ENCODE measurements at places on chromosomes 13 and 19.

- no peak for DNase-seq
Measured at GRCh38 chr19:3982701-3983541, 2.3 kb downstream of the EEF2 start.

GRCh38 chr13:99303863-99304521, 3.2 kb downstream of the GPR183 start:
- no peak for DNase-seq

DNA sequence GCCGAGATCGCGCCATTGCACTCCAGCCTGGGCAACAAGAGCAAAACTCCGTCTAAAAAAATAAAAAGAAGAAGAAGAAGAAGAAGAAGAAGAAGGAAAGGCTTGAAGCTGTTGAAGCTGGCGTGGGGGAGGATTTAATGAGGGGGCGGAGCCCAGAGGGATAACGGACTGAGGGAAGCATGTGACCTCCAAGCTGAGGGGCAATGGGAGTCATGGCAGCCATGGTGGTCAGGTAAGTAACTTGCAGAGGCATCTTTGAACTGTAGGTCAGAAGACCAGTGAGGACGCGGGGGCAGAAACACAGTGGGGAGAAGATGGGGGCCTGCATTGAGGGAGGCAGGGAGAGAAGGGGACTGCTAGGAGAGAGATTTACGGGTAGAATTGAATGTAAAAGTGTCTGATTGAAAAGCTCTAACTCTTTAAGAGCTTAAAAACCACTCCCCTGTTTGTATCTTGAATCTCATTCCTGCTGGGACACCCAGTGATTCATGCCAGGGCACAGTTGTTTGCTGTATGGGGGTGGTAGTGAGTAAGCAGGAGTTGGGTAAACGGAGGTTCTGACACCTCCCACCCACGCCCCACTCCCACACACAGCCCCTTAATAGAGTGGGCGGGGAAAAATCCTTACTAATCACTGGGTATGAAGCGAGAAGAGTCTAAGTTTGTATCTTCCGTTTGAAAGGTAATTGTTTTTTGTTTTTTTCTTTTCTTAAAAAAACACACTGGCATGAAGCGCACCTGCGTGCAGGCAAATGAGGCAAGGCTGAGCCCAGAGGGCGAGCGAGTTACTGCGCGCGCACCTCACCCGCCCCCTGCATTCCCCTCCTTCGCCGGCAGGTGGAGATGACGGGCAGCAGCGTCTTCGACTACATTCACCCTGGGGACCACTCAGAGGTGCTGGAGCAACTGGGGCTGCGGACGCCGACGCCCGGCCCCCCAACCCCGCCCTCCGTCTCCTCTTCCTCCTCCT, 13.0 kb downstream of the TMEM160 start:
- peak; percentile 96 for DNase-seq

DNA sequence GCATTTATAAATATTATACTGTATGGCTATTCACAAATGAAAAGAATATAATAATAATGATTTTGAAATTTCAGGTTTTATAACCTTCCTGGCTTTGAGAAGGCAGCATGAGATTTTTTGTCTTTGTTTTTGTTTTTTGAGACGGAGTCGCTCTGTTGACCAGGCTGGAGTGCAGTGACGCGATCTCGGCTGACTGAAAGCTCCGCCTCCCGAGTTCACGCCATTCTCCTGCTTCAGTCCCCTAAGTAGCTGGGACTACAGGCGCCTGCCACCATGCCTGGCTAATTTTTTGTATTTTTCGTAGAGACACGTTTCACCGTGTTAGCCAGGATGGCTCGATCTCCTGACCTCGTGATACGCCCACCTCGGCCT, 64.1 kb downstream of the ZNF429 start:
- DNase-seq, result peak; percentile 45

DNA sequence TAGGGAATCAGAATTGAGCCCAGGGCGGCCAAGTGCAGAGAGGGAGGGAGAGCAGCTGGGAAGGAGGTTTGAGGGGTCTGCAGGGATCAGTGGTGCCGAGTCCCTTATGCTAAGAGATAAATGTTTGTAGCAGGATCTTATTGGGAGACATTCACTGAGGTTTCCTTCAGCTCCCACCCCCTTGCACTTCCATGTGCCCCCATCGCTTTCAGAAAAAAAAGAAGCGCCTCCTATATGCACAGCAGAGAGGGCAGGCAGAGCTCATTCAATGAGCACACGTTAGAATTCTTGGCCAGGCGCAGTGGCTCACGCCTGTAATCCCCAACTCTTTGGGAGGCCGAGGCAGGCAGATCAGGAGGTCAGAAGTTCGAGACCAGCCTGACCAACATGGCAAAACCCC, 28.0 kb downstream of the CYP4F2 start:
- no peak for DNase-seq

GRCh38 chr19:1087813-1088415, 7.3 kb downstream of the POLR2E start:
- no peak for DNase-seq

GRCh38 chr13:95050800-95051615, 250.2 kb downstream of the ABCC4 start:
- no peak for DNase-seq

DNA sequence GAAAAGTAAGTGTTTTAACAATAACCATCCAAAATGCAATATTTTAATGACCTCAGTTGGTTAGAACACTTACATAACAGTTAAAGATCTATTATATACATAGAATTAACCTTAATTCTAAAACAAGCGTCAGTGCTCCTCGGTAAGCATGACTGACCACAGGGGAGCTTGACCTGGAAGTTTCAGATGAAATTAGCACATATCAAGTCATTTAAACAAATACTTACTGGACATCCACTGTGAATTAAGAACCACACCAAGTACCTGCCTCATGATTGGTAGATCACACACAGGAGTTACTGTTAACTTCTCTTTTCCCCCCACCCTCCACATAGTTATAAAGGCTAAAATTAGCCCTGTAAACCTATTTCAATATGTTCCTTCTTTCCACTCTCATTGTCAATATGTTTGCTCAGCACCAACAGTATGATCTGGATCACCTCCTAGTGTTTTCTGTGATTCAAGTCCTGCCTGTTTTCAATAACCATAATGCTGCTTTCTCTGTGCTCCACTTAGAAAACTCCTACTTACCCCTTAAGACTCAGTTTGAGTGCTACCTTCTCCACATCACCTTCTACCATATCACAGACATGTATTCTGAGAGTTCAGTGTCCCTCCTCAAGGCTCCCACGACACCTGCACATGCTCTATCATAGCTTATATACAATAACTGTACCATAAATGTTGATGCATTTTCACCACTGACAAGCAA, 209.0 kb downstream of the VWA8 start:
- no peak for DNase-seq

GRCh38 chr13:98807774-98808173, 55.3 kb upstream of the SLC15A1 start:
- no peak for DNase-seq

GRCh38 chr19:35773020-35773806, 2.2 kb upstream of the ARHGAP33 start:
- no peak for DNase-seq

DNA sequence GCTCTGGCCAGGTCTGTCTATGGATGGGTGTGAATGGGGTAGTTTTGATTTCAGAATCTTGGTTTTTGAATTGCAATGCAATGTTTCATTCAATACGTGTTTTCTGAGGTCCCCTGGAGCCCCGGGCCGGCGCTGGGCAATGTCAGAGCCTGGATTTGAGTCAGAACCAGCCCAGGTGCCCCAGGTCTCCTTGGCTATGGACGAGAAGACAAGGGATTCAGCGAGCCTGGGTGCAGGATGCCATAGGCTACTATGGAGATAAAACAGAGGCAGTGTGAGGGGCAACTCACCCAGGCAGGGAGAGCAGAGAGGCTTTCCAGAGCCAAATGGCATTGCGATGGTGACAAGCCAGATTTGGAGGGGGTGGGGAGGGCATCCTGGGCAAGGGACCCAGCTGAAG, 1.2 kb upstream of the RPL13A start:
- no peak for DNase-seq

DNA sequence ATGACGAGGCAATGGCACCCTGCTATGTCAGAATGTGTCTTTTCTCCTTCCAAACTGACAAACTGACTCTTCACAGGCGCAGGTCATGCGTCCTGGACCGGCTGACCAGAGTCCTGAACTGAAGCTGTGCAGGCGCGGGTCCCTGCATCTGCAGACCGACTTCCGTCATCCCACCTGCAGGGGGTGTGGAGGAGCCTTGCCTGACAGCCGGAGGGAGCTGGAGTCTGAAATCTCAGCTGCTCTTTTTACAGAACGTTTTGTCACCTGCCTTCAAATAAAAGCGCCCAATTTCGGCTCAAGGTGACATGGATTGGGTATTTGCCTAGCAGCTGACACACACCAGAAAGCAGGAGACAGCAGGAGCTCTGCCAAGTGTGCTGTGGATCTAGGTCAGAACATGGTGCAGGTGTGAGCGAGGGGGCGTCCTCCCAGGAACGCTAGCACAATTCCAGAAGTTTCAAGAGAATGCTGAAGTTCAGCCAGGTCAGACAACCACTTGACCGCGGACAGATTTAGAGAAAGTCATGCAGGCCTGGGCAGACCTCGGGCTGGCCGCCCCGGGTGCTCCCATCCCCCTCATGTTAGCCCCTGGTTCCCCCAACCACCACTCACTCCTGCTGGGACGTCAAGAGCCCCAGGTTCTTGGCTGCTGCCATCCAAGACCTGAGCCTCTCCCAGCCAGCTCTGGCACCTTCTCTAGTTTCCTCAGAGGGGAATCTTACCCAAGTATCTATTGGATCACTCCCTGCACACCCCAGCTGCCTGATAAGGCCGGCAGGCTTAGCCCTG, 32.8 kb downstream of the ELL start:
- no peak for DNase-seq

DNA sequence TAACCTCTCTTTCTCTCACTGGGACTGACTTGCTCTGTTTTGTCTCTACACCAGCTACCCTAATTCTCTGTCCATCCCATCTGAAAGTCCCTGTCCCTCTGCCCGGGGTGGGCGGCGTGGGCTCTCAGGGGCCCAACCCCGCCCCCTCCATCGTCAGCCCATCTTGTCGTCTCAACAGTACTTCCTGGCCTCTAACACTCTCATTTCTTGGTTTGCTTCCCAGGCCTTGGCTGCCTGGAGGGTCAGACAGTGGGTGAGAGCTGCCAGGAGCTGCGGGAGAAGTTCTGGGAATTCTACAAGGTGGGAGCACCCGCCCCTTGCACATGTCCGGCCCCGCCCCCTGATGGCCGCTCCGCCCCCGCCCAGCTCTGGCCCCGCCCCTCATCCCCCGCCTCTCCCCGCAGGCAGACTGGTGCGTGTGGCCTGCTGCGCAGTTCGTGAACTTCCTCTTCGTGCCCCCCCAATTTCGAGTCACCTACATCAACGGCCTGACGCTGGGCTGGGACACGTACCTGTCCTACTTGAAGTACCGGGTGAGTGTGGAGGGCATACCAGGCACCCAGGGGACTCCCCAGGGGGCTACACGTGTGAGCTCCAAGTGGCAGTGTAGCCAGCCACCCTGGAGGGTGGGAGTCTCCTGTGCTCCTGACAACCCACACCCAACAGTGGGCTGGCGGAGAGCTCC, 1.7 kb downstream of the MPV17L2 start:
- no peak for DNase-seq

GRCh38 chr19:19361075-19361594, 40.5 kb downstream of the MAU2 start:
- DNase-seq, result peak; percentile 67

DNA sequence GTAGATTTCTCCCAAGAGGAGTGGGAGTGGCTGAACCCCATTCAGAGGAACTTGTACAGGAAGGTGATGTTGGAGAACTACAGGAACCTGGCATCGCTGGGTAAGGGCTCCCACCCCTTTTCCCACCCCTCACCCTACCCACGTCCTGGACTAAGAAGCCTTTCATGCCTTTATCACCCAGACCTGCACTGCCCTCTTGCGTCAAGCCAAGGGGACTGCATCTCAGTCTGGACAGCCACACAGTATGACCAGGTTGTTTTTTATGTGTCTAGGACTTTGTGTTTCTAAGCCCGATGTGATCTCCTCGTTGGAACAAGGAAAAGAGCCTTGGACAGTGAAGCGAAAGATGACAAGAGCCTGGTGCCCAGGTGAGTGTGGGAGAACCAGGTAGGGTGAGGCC, 8.8 kb downstream of the ZFP28 start:
- no peak for DNase-seq

GRCh38 chr13:24165746-24166145, 5.2 kb downstream of the SPATA13 start:
- no peak for DNase-seq

DNA sequence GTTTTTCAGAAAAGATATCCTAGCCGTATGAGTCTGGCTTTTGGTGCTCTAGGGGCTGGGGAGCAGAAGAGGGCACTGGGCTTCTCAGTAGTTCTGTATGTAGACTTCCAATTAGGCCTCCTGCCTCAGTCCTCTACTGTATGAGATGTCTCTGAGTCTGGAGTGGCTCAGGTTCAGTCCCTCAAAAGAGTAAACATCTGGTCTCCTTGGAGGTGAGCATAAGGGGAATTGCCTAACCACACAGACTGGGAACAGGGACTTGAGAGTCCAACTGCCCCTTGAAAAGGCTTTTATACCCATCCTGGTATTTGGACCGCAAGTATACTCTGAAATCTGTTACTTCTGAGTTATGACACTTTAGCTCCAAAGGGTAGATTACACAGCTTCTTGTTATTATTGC, 214.5 kb downstream of the TDRD3 start:
- no peak for DNase-seq

GRCh38 chr19:18390065-18390907, 4.3 kb downstream of the GDF15 start:
- DNase-seq, result no peak

DNA sequence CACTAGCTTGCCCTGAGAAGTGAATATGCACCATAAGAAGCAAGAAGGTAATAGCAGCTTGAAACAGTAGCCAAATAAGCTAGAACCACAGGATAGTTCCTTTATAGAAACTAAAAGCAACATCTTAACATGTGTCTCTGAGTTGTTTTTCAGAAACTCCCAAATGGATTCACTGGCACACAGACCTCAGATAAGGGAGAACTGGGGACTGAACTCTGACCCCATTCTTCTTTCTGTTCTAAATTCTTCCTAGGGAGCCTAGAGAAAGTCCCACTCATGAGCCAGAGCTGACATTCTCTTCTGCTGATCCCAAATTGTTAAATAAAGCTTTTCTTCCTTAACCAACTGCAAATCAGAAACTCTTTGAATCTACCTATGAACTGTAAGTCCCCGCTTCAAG, 146.1 kb downstream of the PCDH9 start:
- DNase-seq, result no peak

All from stimulated activated CD4-positive, alpha-beta T cell treated with anti-CD3 and anti-CD28 coated beads, Interleukin-1b, Interleukin-23, amount 100 ng/mL, for 24 hours (primary cell).